Germinal center (tissue), 1 donor: ENCODE measurements at places on chromosomes 13 and 19.

DNA sequence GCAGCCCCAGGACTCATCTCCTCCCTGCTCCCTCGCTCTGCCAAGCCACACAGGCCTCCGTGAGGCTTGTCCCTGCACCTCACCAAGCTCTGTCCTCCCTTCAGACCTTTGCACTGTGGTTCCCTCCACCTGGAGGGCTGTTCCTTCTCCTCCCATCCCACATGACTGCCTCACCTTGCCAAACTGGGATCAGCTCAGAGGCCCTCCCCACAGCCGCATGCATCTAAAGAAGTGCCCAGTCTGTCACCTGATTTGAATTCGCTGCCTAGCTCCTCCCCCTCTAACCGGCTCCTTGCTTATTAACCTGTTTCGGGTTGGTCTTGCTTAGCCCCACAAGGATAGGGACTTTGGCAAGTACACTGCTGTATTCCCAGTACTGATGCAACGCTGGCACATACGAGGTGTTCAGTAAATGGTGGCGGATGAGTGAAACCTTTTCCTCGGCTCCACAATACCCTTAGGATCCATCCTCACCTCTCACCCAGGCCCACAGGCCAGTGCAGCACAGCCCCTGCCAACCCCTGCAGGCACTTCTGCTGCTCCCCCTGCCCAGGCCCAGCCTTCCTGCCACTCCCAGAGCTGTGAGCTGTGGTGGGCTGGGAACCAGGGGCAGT is 4.4 kb downstream of the AKT2 start:
- DNase-seq: no peak

- no peak for DNase-seq
Measured at GRCh38 chr13:107119989-107120881, 552.3 kb upstream of the ARGLU1 start.

DNA sequence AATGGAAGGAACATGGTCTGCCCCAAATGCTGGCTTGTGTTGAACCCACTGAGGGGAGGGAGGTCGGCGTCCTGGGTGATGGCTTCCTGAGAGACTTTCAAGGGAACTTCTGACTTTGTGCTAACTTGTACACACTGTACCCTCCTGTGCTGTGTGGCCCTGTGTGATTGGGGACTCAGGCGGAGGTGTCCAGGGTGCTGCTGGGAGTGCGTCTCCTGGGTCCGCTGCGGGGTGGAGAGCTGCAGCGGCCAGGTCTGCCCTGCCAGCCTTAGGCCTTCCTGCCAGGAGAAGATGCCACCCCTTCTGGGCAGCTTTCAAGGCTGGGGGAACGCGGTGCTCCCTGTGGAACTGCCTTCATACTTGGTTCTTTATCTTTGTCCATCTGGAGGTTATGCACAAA is 170.1 kb downstream of the URI1 start:
- no peak for DNase-seq

DNA sequence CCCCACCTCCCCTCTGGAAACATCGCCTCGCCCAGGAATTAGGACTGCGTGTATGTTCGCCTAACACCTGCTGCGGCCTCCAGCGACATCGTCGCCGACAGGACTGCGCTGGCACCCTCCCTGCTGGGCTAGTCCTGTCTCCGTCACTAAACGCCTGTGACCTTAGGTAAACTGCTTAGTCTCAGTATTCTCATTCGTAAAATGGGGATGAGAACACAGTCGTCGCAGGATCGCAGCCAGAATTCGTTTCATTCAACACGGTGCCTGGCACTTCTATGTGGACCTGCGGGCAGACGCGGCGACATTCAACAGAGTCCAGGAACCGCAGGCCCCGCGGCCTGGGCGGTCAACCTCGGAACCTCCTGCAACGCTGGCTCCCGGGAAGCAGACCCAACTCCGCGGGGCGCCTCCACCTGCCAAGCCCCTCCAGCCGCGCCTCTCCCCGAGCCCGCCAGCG is 485 bp downstream of the CRYL1 start:
- DNase-seq: peak; percentile 10

- DNase-seq: no peak
Measured at GRCh38 chr13:101654883-101655282, 202.4 kb downstream of the ITGBL1 start.

DNA sequence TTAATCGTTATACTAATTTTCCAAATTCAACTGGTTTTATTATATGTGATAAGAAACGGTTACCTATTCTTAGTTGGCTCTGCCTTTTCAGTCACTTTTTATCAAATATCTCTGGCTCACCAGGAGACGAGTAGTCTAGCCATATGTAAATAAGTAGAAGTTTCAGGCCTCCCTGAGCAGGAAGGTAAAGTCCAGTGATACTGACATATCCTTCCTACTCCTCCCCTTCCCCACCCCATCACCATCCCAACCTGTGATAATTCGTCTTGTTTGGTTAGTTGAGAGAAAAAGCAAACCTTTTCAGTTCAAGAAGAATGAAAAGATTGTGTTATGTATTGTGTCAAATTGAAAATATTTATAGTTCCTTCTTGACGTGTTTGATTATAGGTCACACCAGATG is 53.9 kb downstream of the TM9SF2 start:
- DNase-seq: no peak

DNA sequence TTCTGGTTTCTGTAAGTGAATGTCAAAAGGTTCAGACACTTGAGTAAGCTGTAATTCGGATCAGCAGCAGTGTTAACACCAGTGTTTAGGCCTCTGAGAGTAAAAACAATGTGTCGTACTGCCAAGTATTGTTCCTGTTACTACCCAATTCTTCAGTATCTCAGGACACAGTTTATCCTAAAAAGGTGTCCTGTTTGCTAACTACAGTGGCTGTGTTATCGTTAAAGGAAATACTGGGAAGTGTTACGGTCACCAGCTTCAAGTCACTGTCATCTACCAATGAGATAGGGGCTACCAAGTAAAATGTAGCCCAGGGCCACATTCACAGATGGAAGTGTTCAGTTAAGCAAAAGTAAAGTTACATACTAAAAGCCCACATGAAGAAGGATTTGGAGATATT is 2.3 kb upstream of the UPF3A start:
- no peak for DNase-seq

- no peak for DNase-seq
Measured at GRCh38 chr13:111241006-111241755, 79.3 kb upstream of the TEX29 start.

- no peak for DNase-seq
Measured at GRCh38 chr13:78183732-78184131, 265.1 kb upstream of the EDNRB start.

- no peak for DNase-seq
Measured at GRCh38 chr13:34757441-34757840, 184.6 kb upstream of the NBEA start.

DNA sequence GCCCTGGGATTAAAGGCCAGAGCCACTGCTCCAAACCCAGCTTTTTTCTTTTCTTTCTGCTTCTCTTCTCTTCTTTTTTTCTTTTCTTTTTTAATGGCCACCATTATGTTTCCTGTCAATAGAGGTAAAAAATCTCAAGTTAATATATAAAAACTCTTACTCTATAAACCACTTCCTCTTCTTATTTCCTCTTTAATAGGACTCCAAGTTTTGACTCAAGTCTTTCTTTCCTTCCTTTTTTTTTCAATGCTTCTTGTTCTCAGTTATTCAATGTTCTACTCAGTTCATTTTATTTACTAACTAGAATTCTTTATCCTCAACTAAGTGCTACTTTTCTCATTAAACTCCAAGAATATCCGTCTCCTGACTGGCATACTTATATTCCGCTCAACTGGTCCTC is 27.1 kb upstream of the MYCBP2 start:
- peak; percentile 34 for DNase-seq

DNA sequence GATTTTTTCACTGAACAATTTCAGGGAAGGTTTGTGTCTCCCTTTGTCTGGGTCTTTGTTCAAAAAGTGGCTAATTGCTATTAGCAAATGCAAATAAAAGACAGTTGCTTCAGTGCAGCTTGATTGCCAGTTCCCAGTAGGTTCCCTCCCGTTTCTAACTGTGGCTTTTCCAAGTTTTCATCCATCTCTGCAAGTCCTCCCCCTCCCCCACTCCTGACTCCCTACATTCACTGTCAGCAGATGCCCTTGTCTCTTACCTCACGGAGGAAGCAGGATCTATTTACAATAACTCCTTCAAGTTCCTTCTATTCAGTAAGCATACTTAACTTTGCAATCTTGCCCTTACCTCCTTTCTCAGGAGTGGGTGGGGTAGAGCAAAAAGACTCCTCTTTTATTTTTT is 55.4 kb upstream of the SCEL start:
- DNase-seq: no peak

- no peak for DNase-seq
Measured at GRCh38 chr13:93399212-93399611, 172.6 kb downstream of the GPC6 start.
